Stimulated activated CD8-positive, alpha-beta memory T cell treated with anti-CD3 and anti-CD28 coated beads, Interleukin-4, amount 100 ng/mL, for 48 hours (primary cell): ENCODE measurements at places on chromosomes 13 and 19.

- no peak for DNase-seq
Measured at GRCh38 chr13:97364031-97364430, 69.9 kb upstream of the RAP2A start.

DNA sequence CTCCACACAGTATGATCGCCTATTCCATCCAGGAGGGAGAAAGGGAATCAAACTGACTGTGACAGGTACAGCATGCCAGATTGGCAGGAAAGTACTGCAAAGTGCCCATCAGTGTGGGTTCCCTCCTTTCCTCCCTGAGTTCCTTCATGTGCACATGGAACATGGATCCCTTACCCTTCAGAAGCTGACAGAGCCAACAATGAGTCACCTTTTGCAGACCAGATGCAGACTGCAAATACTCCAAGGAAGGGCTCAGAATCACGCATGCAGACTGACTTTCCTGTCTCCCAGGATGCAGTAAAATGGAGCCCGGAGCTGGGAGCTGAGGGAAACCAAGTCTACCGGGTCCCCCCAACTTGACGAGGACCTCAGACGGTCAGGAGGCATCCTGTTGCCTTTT is 41.8 kb downstream of the SACS start:
- no peak for DNase-seq

GRCh38 chr19:53045536-53045935 is 996 bp downstream of the ERVV-2 start:
- DNase-seq = no peak

DNA sequence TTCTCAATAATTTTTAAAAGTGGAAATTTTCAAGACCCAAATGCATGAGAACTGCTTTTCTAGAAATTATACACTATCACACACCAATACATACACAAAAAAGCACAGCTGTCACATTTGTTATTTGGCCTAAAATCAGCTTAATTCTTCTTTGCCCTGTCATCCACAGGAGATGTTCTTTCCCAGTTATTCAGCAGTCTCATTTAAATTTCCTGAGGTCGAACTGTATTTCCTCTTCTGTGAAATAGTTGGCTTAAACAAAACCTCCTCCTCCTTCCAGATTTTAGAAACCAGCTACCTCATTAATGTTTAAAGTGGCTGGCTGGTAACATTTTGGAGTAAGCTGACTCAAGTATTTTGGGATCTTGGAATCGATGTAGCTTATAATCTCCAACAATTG is 39.1 kb downstream of the SMAD9 start:
- DNase-seq = no peak

- DNase-seq = no peak
Measured at GRCh38 chr13:107834717-107835116, 380.6 kb downstream of the LIG4 start.

DNA sequence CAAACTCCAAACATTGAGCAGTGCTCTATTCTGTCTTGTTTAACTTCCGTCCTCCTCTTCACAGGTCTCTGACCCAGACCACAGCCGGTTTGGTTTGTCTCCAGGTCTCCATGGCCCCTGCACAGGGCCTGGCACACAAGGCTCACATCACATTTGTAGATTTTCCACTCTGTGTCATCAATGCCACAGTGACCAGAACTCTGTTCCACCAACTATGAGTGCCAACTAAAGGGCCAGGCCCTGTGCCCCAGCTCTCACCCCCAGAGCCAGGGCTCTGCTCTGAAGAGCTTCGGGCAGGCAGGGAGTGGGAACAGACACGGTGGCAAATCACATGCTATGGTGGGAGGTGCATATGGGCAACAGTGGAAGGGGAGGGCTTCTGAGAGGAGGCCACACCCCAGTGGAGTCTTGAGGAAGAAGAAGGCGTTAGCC is 16.0 kb downstream of the SMG9 start:
- no peak for DNase-seq
